ENCODE measurements at places on chromosomes 4 and X.

DNA sequence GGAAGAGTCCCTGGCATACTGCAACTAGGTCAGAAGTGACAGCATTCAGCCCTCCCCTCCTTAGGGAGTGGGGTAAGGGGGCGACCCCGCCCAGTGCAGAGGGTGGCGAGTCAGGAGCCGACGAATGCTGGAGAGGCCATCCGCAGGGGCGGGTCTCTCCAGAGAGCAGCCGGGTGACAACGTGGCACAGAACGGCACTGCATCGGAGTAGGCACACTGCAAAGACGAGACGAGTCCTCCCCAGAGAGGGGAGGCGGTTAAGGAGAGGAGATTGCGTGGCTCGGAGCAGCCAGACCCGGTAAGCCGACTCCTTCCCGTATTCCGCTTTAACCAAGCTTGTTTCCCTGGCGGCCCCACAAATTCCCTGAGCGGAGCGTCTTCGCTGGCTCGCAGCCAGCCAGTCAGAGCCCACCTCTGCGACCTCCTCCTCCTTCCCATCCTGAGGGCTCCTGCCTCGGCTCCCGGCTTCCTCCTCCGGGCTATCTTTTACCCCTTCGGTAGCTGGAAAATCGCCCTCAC lies 54.9 kb downstream of the LINC00632 start:
- no peak for DNase-seq

GRCh38 chr4:125101719-125102118 lies 213.0 kb upstream of the FAT4 start:
- no peak for DNase-seq

DNA sequence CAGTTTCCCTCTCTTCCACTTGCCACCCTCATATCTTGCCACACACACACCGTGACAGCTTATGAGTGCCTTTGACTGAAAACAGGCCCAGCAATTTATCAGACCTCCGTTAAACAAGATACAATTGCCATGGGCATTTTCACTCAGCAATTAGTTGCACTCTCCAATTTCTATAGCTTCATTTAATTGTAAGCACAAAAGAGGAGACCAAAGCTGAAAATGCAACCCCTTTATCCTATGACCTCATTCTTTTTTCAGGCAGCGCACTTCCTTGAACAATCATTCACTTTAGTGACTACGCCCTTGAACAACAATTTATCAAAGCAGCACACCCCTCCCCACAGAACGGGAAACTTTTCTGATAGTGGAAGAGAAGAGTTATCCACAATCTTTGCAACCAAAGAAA lies 4.1 kb downstream of the POF1B start:
- DNase-seq: no peak

- no peak for DNase-seq
These were observed 51.2 kb downstream of the TIGD2 start for GRCh38 chr4:89162496-89162895.

DNA sequence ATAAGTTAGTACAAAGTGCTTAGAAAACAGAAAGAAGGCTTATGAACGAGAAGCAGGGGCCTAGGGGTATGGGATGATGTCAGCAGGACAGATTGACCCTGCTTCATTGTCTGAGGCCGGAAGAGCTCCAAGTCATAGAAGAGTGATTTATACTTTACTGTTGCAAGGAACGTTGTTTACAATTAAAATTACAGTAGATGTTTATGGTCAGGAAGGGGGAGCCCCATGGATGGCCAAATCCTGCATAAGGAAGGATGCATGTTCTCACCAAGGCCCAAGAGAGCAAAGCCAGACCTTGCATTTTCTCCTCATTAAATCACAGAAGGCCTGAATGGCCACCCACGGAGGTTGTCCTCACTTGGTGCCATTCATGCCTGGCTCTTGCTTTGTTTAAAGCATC lies 115.3 kb downstream of the LDB2 start:
- no peak for DNase-seq

GRCh38 chr4:65635051-65635821 lies 35.1 kb downstream of the EPHA5 start:
- DNase-seq: no peak

DNA sequence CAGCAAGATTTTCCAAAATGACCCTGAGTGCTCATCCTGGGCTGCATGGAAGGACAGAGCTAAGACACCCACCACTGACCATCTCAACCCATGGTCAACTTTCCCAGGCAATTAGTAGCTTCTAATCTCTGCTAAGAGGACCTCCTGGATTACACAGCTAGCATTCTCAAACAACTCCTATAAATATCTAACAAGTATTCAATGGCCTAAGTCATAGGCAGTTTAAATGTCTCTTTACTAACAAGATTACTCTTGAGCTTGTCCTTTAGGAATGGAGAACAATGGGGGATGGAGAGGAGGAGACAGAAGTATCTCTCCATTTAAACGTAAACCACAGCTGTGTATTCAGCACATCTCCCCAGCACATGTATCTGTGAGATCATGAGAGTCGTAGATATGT lies 118.1 kb downstream of the WDFY3 start:
- no peak for DNase-seq

DNA sequence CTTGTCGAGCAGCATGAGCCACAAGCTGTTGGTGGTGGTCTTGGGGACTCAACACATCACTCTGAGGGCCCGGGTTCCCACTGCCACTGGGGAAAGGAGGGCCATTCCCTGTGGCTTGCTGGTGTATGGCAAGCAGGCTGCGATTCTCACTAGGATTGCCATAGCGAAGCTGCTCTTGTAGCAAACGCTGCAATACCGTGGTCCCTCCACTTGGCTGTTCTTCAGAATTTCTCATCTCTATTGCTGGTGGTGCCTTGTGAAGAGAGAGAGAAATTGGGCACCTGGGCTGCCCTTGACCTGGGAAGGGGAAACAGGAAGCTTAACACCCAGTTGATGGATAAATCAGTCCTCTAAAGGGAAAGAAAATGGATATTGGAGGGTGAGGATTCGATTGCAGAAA lies 17.7 kb downstream of the AMOT start:
- DNase-seq: no peak

- DNase-seq: no peak
These were observed 128.0 kb downstream of the SNCA start for GRCh38 chr4:89708903-89709421.

DNA sequence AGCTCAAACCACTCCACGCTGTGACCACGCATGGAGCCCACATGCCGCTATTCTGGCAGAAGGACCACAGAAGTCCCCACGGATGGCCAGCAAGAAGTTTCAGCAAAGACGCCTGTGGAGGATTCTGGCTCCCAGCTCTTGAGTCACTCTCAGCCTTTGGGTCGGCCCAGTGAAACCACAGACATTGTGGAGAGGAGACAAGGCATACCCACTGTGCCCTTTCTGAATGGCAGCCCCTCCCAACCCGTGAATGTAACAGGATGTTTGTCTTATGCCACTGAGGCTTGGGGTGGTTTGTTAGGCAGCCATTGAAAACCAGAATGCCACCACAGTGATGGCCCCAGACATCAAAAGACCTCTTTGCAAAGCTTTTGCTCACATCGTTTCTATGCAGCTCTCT lies 42.7 kb downstream of the ABLIM2 start:
- DNase-seq: no peak

Data from vagina (tissue), 2 donors.